ENCODE measurements at places on chromosomes 6 and 20. TPM values are rescaled to one million over a fixed set of nuclear protein-coding genes. Genes with fewer than 3 reads are reported as not detected.

TAAR1 gene
- total RNA-seq: not detected

TMEM217 gene
- total RNA-seq: 1.6 TPM

DEFB110 gene
- not detected for total RNA-seq

CALHM4 gene
- not detected for total RNA-seq

All from sciatic nerve (tissue), 2 donors.